Activated CD4-positive, alpha-beta T cell treated with anti-CD3 and anti-CD28 coated beads, Interleukin-2, amount 10 ng/mL, durations not matched to agents 24 days and 14 days (primary cell): ENCODE measurements at places on chromosomes 1 and 21.

DNA sequence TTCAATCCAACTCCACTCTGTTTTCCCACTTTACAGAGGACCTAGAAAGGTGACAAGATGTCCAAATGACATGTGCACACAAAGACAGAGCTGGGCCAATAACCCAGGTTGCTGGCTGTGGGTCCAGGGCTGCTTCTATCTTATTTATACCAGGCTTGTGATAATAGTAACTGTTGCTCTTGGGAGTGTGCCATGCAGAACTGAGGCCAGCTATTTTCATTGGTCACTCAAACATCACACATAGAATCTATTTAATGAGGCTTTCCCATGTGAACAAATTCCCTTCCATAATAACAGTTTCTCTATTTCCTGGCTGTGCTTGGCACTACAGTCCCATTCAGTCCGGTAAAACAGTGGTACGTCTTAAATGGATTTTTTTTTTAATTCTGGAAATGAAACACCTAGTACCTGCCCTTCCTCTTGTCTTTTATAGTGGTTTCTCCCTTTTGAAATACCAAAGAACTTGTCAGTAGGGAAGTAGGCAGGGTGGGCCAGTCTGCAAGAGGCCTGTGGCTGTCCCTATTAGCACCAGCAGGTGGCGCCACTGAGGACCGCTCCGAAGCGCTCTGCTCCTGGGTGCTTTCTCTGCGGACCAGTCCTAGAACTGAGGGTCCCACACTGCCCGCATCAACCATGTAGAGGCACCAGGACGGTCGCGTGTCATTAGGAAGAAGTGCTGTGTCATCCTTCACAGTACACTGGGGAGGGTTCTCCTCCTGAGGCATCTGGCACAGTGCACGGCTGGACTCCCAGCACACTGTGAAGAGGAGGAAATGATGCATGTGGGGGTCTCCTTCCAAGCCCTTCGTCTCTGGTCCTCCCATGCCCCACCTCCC, 52.1 kb downstream of the GPR161 start:
- H3K27me3 ChIP-seq: no peaks in the 10 kb centered on the region
- peaks cover 3% of the 10 kb centered on the region for H3K4me1 ChIP-seq
- peak; percentile 88 for DNase-seq
- H3K4me3 ChIP-seq: no peak overlapping the region
- no peak overlapping the region for H3K27ac ChIP-seq

DNA sequence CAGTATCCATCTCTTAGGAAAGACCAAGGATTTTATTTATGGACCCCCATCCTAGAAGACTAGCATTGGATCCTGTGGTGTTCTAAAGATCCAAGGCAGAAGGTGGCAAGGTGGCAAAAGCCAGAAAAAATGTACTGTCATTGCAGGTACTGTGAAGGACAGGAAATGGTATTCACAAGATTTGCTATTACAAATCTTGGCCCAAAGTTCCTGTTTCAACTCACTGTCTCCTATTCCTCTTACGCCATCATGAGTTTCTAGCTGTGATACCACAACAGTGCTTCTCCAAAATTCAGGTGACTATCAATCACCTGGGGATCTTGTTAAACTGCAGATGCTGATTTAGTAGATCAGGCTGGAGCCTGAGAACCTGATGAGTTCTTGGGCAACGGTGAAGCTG, 21.4 kb downstream of the ACP6 start:
- H3K4me3 ChIP-seq: no peak overlapping the region
- H3K27me3 ChIP-seq: no peaks in the 10 kb centered on the region
- peaks cover 30% of the 10 kb centered on the region for H3K36me3 ChIP-seq
- H3K27ac ChIP-seq: no peak overlapping the region

DNA sequence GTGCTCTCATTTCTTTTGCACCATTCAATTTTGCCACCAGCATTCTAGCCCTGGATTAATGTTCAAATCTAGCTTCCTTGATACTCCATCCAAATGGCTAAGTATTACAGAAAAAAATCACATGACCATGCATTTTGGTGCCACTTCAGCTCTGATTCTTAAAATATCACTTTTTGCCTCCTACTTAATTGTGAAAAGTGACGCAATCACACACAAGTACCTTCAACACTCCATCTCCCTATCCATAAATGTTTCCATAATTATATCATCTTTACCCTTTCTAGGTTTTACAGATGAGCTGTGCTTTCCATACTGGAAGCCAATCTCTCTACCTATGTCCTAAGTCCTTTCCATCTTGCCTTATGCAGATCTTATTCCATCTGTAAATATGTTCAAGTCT, 16.0 kb downstream of the CRYZ start:
- H3K36me3 ChIP-seq: peaks cover 12% of the 10 kb centered on the region
- H3K4me3 ChIP-seq: no peak overlapping the region
- H3K27me3 ChIP-seq: no peaks in the 10 kb centered on the region

DNA sequence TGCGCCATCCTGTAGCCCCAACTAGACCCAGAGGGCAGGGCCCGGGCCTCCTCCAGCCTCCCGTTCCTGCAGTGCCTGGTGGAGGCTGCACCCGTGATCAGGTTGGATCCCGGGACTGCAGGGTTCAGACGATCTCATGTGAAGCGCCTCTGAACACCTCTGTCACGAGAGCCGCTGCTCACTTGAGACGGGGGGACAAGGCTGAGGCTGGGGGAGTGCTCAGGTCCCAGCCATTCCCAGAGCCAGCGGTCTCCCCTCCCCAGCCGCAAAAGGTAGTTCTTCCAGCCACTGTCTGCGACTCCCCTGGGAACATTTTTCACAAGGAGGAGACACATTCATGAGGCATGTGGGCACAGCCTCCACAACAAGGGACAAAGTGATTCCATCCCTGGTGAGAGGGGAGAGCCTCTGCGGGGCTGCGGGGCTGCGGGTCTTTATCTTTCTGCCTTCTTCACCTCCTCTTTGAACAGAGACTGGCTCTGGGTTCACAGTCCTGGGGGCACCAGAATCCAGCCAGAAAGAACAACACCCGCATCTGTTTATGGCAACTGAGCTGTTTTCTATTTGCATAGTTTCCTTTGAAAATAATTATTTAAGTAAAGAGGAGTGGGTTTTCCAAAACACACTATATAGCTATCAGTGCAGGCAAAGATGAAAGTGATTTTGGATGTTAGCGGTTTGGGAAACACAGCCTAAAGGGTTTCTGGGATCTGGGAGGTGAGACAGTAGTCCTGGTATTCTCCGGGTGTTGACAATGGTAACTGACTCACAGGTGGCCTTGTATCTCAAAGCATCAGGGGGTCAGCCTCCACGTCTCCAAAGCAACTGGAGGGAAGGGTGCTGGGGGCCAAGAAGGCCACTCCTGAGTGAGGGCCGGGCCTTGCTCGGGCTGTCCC, 13.0 kb upstream of the LDLRAP1 start:
- no peak for DNase-seq
- H3K27ac ChIP-seq: no peak overlapping the region
- H3K4me3 ChIP-seq: no peak overlapping the region
- no peaks in the 10 kb centered on the region for H3K36me3 ChIP-seq

GRCh38 chr1:84642774-84643173, 47.5 kb downstream of the SSX2IP start:
- no peak overlapping the region for H3K4me3 ChIP-seq
- no peak overlapping the region for H3K27ac ChIP-seq
- DNase-seq: no peak
- peaks cover 2% of the 10 kb centered on the region for H3K36me3 ChIP-seq

DNA sequence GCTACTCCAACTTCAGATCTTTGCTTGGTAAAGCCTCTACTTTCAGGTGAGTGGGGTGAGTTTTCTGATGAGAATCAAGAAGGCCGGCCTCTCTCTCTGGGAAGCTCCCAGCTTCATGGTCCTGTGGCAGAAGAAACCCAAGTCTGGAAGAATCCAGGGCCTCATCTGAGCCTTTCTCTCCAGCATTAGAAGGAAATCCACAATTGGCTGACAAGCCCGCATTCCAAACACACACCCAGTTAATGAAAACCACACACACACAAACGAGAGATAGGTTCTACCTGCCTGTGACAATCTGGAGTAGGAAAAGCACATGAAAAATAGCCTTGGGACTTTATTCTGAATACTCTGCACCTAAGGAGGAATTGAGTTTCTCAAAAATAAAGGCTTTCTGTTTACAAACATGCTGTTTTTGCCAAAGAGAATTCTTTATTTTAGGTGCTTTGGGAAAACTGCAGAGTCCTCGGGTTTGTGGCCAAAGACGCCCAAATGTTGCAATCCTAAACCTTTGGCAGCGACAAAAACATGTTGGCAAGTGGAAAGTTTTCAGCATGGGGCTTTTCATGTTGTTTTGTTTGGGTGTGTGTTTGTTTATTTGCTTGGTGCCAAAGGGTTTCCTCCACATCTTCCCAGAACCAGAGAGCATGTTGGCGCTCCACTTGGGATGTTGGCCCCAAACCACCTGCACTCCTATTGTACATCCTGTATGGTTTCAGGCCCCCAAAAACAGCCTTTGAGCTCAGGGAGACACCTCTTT, 216.2 kb downstream of the SETD4 start:
- DNase-seq: no peak
- H3K27me3 ChIP-seq: peaks cover 2% of the 10 kb centered on the region
- H3K36me3 ChIP-seq: no peaks in the 10 kb centered on the region
- H3K27ac ChIP-seq: no peak overlapping the region
- H3K4me1 ChIP-seq: no peaks in the 10 kb centered on the region

DNA sequence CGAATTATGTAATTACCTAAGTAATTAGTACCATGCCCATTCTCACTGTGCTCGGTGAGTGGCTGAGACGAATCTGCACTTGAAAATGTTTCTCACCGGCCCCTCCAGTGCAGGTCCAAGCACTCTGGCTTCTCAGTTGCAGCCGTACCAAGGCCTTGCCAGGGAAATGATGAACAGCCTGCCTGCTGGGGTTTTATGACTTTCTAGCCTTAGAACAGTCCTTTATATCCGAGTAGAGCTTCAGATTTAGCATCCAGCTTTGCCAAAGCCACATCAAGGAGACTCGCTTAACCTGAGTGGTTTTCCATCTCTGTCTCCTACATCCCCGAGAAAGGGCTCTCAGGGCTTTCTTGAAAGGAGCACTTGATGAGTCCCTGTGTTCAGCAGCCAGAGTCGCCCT, 83.4 kb downstream of the GREM2 start:
- H3K4me3 ChIP-seq: no peak overlapping the region
- H3K36me3 ChIP-seq: no peaks in the 10 kb centered on the region
- no peak overlapping the region for H3K27ac ChIP-seq
- no peak for DNase-seq

GRCh38 chr1:35668506-35668905, 27.2 kb upstream of the PSMB2 start:
- no peaks in the 10 kb centered on the region for H3K36me3 ChIP-seq
- peaks cover 20% of the 10 kb centered on the region for H3K27me3 ChIP-seq
- no peak overlapping the region for H3K4me3 ChIP-seq
- H3K4me1 ChIP-seq: no peaks in the 10 kb centered on the region
- no peak overlapping the region for H3K27ac ChIP-seq

- peaks cover 20% of the 10 kb centered on the region for H3K4me1 ChIP-seq
- peaks cover 39% of the 10 kb centered on the region for H3K27me3 ChIP-seq
- no peak overlapping the region for H3K4me3 ChIP-seq
These were observed 140.8 kb upstream of the RAB4A start for GRCh38 chr1:229130028-229130668.

GRCh38 chr1:173864179-173864867, 3.5 kb downstream of the GAS5 start:
- peaks cover 71% of the 10 kb centered on the region for H3K36me3 ChIP-seq
- peaks cover 43% of the 10 kb centered on the region for H3K4me1 ChIP-seq
- no peak for DNase-seq
- H3K27ac ChIP-seq: peak overlapping the region; percentile 73
- no peaks in the 10 kb centered on the region for H3K27me3 ChIP-seq

DNA sequence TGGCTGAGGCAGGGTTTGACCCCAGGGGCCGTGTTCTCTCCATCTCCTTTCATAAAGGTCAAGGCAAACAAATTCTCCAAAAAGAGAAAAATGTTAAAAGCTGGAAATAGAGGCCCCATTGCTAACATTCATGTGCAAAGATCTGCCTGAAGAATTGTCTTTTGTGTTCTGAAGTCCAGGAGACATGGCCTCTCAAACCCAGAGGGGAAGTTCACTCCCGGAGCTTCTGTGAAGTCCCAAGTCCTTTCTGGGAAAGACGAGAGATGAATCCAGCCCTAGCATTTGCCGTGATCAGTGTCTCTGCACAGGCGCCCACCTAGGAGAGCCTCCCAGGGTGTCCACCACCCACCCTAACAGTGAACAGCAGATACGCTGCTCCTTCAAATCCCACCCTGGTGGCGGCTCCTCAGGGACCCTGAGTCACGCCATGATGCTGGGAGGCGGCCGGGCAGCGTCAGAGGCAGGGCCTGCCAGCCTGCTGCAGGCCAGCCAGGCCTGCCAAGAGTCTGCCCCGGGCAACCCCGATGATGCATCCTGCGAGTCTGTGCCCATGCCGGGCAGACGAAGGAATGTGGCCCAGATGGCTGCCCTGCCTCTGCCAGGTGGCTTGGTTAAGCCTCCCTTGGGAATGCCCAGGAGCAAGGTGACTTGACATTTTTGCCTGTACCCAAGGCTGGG, 5.2 kb upstream of the C2CD2 start:
- no peak overlapping the region for H3K4me3 ChIP-seq
- no peak for DNase-seq
- no peak overlapping the region for H3K27ac ChIP-seq
- peaks cover 13% of the 10 kb centered on the region for H3K4me1 ChIP-seq
- H3K36me3 ChIP-seq: no peaks in the 10 kb centered on the region

GRCh38 chr1:15001317-15001915, 152.1 kb upstream of the TMEM51 start:
- H3K27ac ChIP-seq: no peak overlapping the region
- H3K36me3 ChIP-seq: no peaks in the 10 kb centered on the region
- no peaks in the 10 kb centered on the region for H3K27me3 ChIP-seq
- H3K4me3 ChIP-seq: no peak overlapping the region

GRCh38 chr1:11525151-11525505, 46.2 kb downstream of the DISP3 start:
- no peak overlapping the region for H3K4me3 ChIP-seq
- no peaks in the 10 kb centered on the region for H3K36me3 ChIP-seq
- DNase-seq: no peak
- H3K27me3 ChIP-seq: no peaks in the 10 kb centered on the region
- no peaks in the 10 kb centered on the region for H3K4me1 ChIP-seq

DNA sequence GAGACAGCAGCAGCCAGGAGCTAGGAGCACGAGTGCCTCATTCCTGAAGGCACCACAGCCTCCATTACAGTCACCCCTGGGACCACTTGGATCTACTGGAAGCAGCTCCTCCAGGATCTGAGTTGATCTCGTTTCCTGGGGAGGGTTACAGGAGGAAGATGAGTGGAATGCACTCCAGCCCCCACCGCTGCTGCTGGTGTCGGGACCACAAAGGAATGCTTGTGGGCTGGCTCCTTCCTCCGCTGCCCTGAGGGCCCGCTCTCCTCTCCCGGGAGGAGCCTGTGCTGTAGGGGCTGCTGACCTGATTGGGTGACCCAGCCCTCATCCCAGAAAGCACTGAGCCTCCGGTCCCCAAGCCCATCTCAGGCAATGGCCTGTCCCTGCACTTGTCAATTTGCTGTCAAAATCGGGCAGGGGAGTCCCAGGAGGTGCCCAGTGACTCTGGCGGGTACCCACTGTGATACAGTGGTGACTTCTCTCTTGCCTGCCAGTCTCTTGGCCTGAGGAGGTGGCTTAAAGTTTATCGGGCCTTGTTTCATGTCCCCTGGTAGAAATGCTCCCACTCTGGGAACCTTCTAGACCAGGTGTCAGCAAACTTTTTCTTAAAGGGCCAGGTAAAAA, 23.1 kb downstream of the IL10RB start:
- H3K27ac ChIP-seq: no peak overlapping the region
- peaks cover 53% of the 10 kb centered on the region for H3K36me3 ChIP-seq
- peaks cover 7% of the 10 kb centered on the region for H3K4me1 ChIP-seq
- DNase-seq: no peak
- no peak overlapping the region for H3K4me3 ChIP-seq
